ENCODE measurements at places on chromosomes 2 and 18. TPM values are rescaled to one million over a fixed set of nuclear protein-coding genes. Genes with fewer than 3 reads are reported as not detected.
A peak's percentile ranks its signal among the peaks of the same experiment; 100 is the strongest.

GRCh38 chr2:229562472-229563127 is 151.8 kb downstream of the DNER start:
- DNase-seq, result no peak

DNA sequence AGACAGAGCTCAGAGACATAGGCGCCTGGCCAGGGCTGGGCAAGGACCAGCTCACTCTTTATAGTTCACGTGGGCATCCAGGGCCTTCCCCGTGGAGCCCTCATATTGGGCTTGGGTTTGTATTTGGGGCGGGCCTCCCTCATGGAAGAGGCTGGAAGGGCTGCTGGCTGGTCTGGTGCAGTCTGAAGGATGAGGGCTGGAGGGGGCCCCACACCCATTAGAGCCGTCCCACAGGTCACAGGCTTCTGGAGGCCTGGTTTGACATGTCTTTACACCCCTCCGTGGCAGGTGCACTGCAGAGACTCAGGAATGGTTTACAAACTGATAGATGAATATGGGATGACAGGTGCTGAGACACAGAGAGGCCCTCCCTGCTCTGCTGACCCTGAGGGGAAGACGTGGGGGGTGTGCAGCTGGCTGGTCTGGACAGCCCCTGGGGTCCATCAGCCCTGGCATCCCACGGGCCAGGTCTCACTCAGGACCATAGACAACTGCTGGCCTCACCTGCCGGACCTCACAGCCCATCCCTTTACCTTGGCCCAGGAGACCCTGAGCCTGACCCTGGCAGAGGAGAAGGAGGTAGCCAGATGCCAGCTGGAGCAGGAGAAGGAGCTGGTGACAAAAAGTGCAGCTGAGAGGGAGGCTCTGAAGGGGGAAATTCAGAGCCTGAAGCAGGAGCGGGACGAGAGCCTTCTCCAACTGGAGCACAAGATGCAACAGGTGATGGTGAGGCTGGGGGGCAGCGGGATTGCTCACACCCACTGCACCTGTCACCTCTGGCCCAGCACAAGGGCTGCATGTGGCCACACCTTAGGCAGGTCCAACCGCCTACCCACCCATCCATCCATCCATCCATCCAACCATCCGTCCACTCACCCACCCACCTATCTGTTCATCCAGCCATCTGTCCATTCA is 43.9 kb downstream of the CROCC2 start:
- no peak for DNase-seq

DNA sequence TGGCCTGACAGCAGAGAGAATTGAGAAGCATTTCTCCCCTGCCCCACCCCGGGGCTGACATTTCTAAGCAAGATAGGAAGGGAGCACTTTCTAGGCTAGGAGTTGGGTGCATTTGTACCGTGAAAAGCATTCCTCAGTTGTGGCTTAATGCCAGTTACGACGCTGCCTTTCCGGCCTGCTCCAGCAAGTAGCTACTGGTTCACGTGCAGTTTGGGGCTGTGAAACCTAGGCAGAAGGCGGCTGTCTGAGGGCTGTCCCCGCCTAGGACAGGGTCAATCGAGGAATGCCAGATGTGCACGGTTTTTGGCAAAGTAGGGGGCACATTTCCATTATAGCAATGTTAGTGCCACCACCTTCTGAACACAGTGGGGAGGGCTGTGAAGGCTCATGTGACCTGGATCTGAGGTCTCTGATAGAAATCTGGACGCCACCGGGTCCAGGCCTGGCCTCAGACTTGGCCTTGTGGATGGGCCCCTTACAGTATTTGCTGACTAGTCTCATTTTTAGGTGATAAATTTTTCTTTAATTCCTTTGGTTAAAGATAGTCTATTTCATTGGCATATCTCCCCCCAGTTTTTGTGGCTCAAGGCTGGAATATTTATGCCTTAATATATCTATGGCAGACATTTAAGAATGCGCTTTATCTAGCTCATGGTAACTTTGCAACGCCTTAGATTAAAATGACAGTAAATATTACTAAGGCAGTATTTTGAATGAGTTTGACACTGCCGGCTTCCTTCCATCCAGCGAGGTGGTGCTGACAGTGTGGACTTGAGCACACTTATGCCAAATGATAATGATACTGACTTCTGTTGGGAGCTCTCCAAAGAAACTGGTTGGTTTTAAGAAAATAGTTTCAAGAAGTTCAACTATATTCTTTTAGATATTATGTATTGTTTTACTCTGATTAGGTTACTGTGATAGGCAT is 78.7 kb downstream of the LPIN1 start:
- no peak for DNase-seq

DNA sequence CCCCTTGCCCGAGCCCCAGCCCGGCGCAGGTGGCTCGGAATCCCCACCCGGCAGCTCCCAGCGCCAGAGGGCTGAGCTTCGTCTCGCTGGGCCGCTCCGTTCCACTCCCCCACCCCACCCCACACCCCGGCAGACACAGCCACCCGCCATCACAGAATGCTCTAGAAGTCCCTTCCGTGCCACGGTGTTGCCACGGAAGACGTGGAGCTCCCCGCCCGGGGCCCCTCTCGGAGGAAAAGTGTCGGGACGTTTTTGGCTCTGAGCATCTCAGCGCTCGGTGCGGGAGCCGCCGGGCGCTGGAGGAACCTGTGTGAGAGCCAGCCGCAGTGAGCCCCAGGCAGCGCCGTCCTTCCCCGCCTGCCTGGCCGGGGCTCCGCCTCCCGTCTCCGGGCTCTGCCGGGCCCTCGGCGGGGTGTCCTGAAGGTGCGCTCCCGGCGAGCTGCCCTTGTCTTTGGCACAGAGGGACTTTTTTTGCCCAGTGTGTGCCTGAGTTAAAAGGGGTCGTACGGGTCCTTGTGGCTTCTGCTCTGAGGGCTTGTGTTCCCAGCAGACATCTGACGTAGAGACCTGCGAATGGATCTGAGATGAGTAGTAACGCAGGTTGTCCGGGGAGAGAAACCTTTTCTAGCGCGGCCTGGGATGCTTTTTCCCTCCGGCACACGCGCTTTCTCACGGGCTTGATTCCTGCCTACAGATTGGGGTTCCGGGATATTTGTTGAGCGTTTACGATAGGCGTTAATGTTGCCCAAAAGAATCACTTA is 1.8 kb downstream of the ZCCHC2 start:
- DNase-seq, result peak; percentile 22

GRCh38 chr18:4807604-4808293 is 352.6 kb upstream of the DLGAP1 start:
- DNase-seq, result no peak

GRCh38 chr2:75533135-75533534 is 27.6 kb downstream of the EVA1A start:
- no peak for DNase-seq

GRCh38 chr2:112579241-112579640 is 5.2 kb upstream of the CHCHD5 start:
- DNase-seq, result peak; percentile 90

DNA sequence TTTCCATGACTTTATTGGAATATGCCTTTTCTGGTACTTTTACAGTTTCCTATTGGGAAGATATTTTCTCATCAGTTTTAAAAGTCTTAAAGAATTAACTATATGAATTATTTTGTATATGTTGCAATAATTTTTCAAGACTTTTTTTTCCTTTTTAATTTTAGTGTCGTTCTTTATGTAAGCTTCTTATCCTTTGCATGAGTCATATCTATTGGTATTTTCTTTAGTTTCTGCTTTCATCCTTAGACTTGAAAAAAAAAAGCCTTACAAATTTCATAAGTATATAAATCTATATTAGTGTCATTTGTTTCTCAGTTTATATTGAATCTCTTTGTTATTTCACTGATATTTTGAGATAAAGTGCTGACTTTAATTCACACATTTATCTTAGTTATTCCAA is 94.9 kb downstream of the DSEL start:
- DNase-seq, result no peak

DNA sequence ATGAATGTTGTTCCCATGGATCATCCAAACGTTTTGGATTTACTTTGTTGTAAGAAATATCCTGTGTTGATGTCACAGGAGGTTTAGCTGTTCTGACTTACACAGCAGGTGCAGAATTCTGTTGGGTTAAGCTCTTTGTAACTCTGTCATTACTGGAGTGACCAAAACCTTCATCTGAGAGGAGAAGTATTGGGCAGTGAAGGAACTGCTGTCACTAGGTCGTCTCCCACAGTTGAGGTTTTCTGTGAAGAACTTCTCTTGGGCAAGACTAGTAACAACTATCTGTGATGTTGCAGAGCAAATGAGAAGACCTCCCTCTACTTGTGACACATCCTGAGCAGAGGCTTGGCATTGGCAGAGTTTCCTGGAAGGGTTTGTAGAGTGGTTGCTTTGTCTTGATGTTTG is 2.9 kb downstream of the SPTBN1 start:
- DNase-seq, result peak; percentile 55

- peak; percentile 33 for DNase-seq
These were observed 10.3 kb upstream of the ATOH8 start for GRCh38 chr2:85743304-85743978.

DNA sequence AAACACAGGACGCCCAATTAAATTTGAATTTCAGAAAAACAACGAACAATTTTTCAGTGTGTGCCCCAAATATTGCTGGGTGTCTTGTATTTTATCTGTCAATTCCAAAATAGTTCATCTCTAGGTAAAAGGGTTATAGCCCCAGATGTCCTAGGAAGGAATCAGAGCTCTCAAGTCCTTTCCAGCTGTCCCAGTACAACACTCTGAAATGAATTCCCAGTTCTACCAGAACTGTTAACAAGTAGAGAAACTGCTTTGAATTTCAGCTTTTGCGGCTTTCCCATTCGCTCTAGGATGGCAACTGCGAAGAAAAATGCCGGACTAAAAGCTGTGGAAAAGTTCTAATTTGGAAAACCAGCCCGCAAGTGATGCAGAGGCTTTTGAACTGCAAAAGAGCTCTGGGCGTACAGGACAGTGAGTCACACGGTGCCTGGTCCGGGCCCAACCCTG is 497 bp upstream of the GIGYF2 start:
- DNase-seq, result no peak

DNA sequence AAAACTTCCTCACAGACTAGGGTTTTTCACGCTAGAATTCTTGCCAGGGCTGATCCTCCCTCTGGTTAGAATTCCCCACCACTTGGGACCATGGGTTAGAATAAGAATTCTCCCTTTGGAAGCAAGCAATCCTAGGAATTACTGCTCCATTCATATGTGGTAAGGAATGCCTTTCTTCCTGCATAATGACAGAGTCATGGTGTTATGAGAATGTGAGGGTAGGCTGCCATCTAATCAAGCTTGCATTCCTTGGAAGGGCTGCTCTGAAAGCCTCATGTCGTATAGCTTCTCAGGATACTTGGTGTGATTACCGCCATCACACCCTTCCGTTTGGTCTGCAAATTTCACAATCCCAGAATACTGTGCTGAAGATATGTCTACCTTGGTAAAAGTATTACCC is 1282.4 kb upstream of the PIK3C3 start:
- no peak for DNase-seq

- DNase-seq, result no peak
These were observed 96.6 kb downstream of the MAP4K4 start for GRCh38 chr2:101794141-101794540.

DNA sequence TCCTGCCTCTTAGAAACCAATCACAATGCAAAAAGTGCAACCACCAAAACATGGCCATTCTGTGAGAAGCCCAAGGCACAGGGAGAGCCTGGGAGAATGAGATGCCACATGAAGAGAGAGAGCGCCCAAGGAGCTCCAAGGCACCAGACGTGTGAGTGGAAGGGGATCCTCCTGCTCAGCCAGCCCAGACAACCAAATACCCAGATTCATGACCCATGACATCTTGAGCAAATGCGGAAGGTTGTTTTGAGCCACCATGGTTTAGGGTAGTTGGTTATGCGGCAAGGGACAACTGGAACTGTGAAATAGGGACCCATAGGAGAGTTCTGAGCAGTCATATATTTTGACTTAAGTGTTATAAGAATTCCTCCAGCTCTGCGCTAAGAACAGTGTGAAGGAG is 7.0 kb downstream of the AFF3 start:
- no peak for DNase-seq

- DNase-seq, result no peak
These were observed 10.8 kb upstream of the NAB1 start for GRCh38 chr2:190637903-190638618.

DNA sequence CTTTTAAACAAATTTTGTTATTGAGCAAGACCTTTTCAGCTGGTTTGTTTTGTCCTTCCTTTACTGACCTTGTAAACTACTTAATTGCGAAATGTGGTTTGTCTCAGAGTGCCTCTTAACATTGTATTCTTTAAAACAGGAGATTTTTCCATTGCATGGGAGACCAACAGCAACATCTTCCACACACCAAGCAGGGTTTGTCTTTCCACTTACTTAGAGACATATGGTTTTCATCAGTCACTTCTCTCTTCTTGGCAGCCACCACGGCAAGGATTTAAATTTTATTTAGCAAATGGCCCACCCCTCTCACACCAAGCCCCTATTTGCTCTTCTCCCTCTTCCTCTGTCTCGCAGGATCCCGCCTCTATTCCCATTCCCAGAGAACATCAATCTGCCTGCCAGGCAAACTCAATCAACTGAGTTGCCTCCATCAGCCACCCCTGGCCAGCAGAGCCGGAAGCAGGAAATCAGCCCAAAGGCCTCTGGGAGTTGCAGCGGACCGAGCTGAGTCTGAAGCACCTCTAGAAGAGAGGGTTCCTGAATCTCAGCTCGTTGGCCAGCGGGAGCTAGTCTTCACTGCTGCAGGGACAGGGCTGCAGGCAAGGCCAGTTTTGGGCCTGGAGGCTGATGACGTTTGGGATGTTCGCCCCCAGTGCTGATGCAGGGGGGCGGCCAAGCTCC is 11.3 kb upstream of the CIB4 start:
- peak; percentile 23 for DNase-seq

DNA sequence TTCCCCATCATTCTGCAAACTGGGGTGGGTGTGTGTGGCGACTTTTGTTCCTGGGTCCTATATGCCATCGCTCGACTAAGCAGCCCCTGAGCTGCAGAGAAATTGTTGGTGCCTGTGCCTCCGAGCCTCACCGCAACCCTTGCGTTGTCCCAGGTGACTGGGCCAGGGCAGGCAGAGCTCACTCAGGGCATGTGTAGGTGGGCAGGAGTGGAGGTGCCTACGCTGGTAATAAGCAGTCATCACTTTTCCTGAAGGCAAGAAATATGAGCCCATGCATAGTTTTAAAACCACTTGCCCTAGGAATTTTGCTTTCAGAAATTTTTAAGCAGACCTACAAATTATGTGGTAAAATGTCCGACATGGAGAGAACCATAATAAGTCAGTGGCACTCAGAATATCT is 197.8 kb downstream of the SMAD7 start:
- no peak for DNase-seq

DNA sequence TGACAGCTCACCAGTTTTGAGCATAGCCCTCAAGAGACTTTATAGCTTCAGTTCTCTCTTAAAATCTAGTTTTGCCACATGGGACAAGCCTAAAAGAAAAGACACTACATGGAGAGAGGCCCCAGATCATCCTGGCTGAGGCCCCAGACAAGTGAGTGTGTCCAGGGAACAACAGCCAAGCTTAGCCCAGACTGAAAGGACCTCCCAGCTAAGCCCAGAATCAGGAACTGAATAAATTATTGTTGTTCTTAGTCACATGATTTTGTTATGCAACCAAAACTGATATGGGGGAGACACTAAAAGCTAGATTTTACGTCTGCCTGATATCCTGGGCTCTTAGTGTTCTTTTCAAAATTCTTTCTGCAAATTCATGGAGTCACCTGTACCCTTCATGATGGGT is 29.3 kb upstream of the LBH start:
- DNase-seq, result no peak

VIT gene
- total RNA-seq, result 9.2 TPM

STK36 gene
- 21.8 TPM for total RNA-seq

CXCR4 gene
- total RNA-seq, result not detected

TUBA3E gene
- total RNA-seq, result not detected

ATP6V1C2 gene
- not detected for total RNA-seq

C2orf81 gene
- 2.3 TPM for total RNA-seq

ICOS gene
- total RNA-seq, result not detected

MAP3K19 gene
- total RNA-seq, result not detected
